GM13976 (cell line): ENCODE measurements at places on chromosomes 7 and 10.

DNA sequence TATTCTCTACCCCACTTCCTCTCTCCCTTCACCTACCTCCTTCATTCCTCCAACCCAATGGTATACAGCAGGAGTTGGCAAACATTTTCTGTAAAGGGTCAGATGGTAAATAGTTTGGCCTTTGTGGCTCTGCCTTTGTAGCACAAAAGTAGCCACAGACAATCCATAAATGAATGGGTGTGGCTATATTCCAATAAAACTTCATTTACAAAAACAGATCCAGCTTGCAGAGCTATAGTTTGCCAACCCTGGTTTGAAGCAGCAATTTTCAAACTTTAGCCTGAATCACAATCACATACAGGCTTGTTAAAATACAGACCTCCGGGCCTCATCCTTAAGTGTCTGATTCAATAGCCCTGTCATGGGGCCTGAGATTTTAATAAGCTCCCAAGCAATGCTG, 110.5 kb downstream of the CPEB3 start:
- no peak for DNase-seq

- no peak for DNase-seq
Measured at GRCh38 chr7:68929781-68930261, 668.5 kb upstream of the AUTS2 start.

GRCh38 chr7:137951700-137952425, 50.0 kb downstream of the CREB3L2 start:
- no peak for DNase-seq

- no peak for DNase-seq
Measured at GRCh38 chr7:113087071-113087998, 708 bp upstream of the GPR85 start.

DNA sequence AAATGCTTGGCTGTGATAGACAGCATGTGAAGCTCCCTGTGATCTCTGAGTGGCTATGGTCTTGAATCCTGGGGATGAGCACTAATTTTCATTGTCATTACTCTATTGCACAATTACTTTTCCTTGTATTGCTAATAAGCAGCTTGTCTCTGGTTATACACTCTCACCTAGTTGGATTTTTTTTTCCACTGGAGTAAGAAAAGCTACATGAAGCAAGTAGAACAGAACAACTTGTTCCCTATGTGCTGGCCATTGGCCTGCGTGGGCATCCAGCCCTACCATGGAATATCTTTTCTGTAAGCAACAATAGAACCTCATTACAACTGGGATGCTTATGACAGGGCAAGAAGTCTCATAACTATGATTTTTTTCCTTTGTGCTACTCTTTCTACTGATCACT, 807.4 kb downstream of the TNS3 start:
- DNase-seq: no peak

GRCh38 chr10:83343676-83344075, 795.6 kb upstream of the GHITM start:
- no peak for DNase-seq
